Activated naive CD8-positive, alpha-beta T cell treated with anti-CD3 and anti-CD28 coated beads, Interleukin-2, amount 10 ng/mL, durations not matched to agents 7 days and 5 days (primary cell): ENCODE measurements at places on chromosomes 12 and 14. TPM values are rescaled to one million over a fixed set of nuclear protein-coding genes. Genes with fewer than 3 reads are reported as not detected.

Gene SPRING1
- 26.7 TPM for total RNA-seq

Gene C1QL4
- total RNA-seq, result not detected

Gene DTD2
- total RNA-seq, result 18.1 TPM

Gene SMARCD1
- total RNA-seq, result 57.2 TPM

- no peak for DNase-seq
- peaks cover 13% of the 10 kb centered on the region for H3K27me3 ChIP-seq
- no peaks in the 10 kb centered on the region for H3K36me3 ChIP-seq
- H3K4me1 ChIP-seq, result no peaks in the 10 kb centered on the region
- no peak overlapping the region for H3K4me3 ChIP-seq
- H3K27ac ChIP-seq, result no peak overlapping the region
Measured at GRCh38 chr12:13945641-13946040, 35.8 kb downstream of the GRIN2B start.

- no peaks in the 10 kb centered on the region for H3K27me3 ChIP-seq
- H3K4me3 ChIP-seq, result peak overlapping the region; percentile 8
- no peak for DNase-seq
- peaks cover 26% of the 10 kb centered on the region for H3K36me3 ChIP-seq
- H3K27ac ChIP-seq, result peak overlapping the region; percentile 56
- H3K4me1 ChIP-seq, result peaks cover 44% of the 10 kb centered on the region
Measured at GRCh38 chr12:121533394-121534090, 47.3 kb downstream of the KDM2B start.

GRCh38 chr14:67583711-67584644 lies 16.1 kb downstream of the PIGH start:
- H3K27ac ChIP-seq, result no peak overlapping the region
- no peaks in the 10 kb centered on the region for H3K36me3 ChIP-seq
- H3K4me3 ChIP-seq, result no peak overlapping the region
- H3K4me1 ChIP-seq, result peaks cover 3% of the 10 kb centered on the region
- H3K27me3 ChIP-seq, result no peaks in the 10 kb centered on the region
- no peak for DNase-seq

DNA sequence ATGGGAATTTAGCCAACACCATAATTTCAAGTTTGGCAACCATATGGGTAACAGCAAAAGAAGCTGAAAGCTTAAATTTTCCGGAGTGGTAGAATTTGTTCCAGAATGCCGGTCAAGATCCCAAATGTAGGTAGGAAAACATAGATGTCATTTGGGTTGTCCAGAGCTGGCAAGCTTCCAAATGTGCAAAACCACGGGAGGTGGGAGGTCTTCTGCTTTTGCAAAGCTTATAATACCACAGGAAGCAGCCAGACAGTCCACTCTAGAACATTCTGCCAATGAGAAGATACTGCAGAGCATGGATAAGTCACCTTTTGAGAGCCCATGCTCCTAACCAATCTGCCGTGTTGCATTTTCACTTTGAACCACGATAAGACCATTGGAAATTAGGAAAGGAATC lies 26.4 kb upstream of the BATF start:
- DNase-seq, result no peak
- no peaks in the 10 kb centered on the region for H3K36me3 ChIP-seq
- peaks cover 26% of the 10 kb centered on the region for H3K4me1 ChIP-seq

GRCh38 chr12:66590275-66590985 lies 88.4 kb downstream of the GRIP1 start:
- DNase-seq, result no peak
- no peak overlapping the region for H3K27ac ChIP-seq
- H3K36me3 ChIP-seq, result no peaks in the 10 kb centered on the region
- no peaks in the 10 kb centered on the region for H3K4me1 ChIP-seq

- H3K27me3 ChIP-seq, result peaks cover 20% of the 10 kb centered on the region
- H3K36me3 ChIP-seq, result no peaks in the 10 kb centered on the region
- H3K4me1 ChIP-seq, result peaks cover 17% of the 10 kb centered on the region
- no peak for DNase-seq
- no peak overlapping the region for H3K27ac ChIP-seq
- no peak overlapping the region for H3K4me3 ChIP-seq
Measured at GRCh38 chr12:1620092-1620491, 8.9 kb upstream of the WNT5B start.

GRCh38 chr12:25884024-25884919 lies 74.2 kb upstream of the RASSF8 start:
- no peak overlapping the region for H3K4me3 ChIP-seq
- no peaks in the 10 kb centered on the region for H3K27me3 ChIP-seq
- no peak for DNase-seq
- H3K27ac ChIP-seq, result no peak overlapping the region

DNA sequence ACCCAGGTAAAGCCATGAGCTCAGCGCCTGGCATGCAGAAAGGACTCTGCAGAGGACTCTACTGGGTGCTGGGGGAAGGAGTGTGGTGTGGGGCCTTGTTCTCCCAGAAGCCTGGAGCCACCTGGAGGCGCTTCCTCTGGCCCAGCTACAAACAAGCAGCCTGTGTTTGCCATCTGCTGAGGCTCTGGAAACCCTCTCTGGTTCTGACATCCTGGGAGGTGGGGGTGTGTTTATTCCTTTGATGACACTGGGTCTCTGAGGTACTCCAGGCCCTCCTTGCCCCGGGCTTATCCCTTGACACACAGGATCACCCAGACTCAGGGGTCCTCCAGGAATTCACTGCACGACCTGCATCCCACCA lies 44.9 kb downstream of the RNF34 start:
- H3K27me3 ChIP-seq, result no peaks in the 10 kb centered on the region
- no peak for DNase-seq
- H3K36me3 ChIP-seq, result peaks cover 18% of the 10 kb centered on the region
- no peak overlapping the region for H3K4me3 ChIP-seq
- H3K27ac ChIP-seq, result peak overlapping the region; percentile 12

- peak overlapping the region; percentile 91 for H3K27ac ChIP-seq
- no peak for DNase-seq
- peaks cover 81% of the 10 kb centered on the region for H3K4me1 ChIP-seq
- H3K27me3 ChIP-seq, result no peaks in the 10 kb centered on the region
Measured at GRCh38 chr14:50088117-50088515, 28.3 kb downstream of the VCPKMT start.

- H3K4me3 ChIP-seq, result no peak overlapping the region
- DNase-seq, result no peak
- H3K27me3 ChIP-seq, result peaks cover 2% of the 10 kb centered on the region
Measured at GRCh38 chr14:102272392-102272791, 32.6 kb downstream of the MOK start.

DNA sequence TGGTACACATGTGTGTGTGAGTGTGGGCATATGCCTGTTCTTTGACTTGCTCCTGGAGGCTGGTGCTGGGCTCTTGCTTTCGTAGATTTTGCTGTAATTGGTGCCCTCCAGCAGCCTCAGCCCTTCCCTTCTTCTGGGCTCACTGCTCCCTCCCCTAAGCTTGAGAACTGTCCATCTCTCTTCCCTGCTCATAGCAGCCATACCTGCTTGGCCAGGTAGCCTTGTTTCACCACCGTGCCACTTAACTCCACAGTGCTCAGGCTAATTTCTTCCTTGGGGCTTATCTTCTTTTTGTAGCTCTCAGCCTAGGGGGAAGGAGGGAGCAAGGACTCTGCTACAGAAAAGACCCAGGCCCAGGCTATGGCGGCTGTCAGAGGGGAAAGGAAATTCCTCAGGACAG lies 19.8 kb downstream of the PLEK2 start:
- H3K27ac ChIP-seq, result no peak overlapping the region
- no peak for DNase-seq
- no peaks in the 10 kb centered on the region for H3K27me3 ChIP-seq
- peaks cover 5% of the 10 kb centered on the region for H3K36me3 ChIP-seq
- peaks cover 4% of the 10 kb centered on the region for H3K4me1 ChIP-seq
- no peak overlapping the region for H3K4me3 ChIP-seq

- no peak overlapping the region for H3K4me3 ChIP-seq
- DNase-seq, result no peak
- peaks cover 3% of the 10 kb centered on the region for H3K36me3 ChIP-seq
- H3K27me3 ChIP-seq, result peaks cover 63% of the 10 kb centered on the region
Measured at GRCh38 chr14:36502558-36503508, 17.2 kb downstream of the NKX2-1 start.

DNA sequence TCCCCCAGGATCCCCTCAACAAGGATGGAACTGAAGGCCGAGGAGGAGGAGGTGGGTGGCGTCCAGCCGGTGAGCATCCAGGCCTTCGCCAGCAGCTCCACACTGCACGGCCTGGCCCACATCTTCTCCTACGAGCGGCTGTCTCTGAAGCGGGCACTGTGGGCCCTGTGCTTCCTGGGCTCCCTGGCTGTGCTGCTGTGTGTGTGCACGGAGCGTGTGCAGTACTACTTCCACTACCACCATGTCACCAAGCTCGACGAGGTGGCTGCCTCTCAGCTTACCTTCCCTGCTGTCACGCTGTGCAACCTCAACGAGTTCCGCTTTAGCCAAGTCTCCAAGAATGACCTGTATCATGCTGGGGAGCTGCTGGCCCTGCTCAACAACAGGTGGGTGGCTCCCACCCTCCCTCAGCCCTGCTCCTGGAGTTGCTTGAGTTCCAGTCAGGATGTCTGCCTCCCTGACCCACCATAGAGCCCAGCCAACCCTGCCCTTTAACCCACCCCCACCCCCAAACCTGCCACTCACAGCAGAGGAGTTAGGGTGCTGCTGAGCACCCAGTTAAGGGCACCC lies 1.4 kb downstream of the ASIC1 start:
- peak overlapping the region; percentile 78 for H3K4me3 ChIP-seq
- peak overlapping the region; percentile 91 for H3K27ac ChIP-seq
- H3K27me3 ChIP-seq, result peaks cover 5% of the 10 kb centered on the region
- peak; percentile 63 for DNase-seq
- H3K36me3 ChIP-seq, result peaks cover 17% of the 10 kb centered on the region

GRCh38 chr12:25264114-25264513 lies 13.4 kb upstream of the KRAS start:
- no peak overlapping the region for H3K27ac ChIP-seq
- no peak for DNase-seq
- peaks cover 6% of the 10 kb centered on the region for H3K36me3 ChIP-seq
- H3K4me3 ChIP-seq, result no peak overlapping the region
- peaks cover 7% of the 10 kb centered on the region for H3K4me1 ChIP-seq

GRCh38 chr12:75831402-75831801 lies 200.2 kb downstream of the PHLDA1 start:
- peaks cover 8% of the 10 kb centered on the region for H3K27me3 ChIP-seq
- no peaks in the 10 kb centered on the region for H3K36me3 ChIP-seq
- H3K4me1 ChIP-seq, result no peaks in the 10 kb centered on the region
- H3K4me3 ChIP-seq, result no peak overlapping the region
